CD8-positive, alpha-beta memory T cell (primary cell): ENCODE measurements at places on chromosomes 3 and 15. TPM values are rescaled to one million over a fixed set of nuclear protein-coding genes. Genes with fewer than 3 reads are reported as not detected.

- H3K27ac ChIP-seq: peak overlapping the region; percentile 64
- peaks cover 50% of the 10 kb centered on the region for H3K4me1 ChIP-seq
- H3K36me3 ChIP-seq: no peaks in the 10 kb centered on the region
- H3K4me3 ChIP-seq: peak overlapping the region; percentile 86
Measured at GRCh38 chr15:79970181-79970580, 815 bp downstream of the BCL2A1 start.

DNA sequence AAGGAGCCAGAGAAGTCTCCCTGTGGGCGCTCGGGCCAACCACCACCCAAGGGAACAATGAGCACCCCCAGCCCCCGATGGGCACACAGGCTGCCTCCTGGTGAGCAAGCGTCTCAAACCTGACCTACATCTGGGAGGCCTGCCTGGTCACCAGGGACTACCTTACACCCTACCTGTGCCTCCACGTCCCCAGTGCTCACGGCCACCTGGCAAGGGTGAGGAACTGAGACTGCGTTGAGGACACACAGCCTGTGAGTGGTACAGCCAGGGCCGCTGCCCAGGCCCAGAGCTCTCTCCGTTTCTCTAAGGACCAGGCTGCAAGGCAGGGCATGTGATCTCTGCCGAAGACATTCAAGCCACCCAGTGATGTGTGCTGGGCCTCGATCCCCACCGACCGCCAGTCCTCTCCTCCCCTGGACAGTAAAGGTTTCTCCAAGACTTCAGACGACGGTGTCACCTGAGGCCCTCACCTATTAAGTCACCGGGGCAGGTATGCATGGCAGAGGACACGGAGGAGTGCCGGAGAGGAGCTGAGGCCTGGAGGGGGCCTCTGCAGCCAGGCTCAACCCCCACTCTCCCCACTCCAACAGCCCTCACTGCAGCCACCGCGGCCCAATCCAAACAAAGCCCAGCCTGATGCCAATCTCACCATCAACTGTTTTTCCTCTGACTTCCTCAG is 2.8 kb downstream of the GOLGA8A start:
- DNase-seq: no peak
- no peaks in the 10 kb centered on the region for H3K27me3 ChIP-seq
- H3K36me3 ChIP-seq: no peaks in the 10 kb centered on the region
- H3K4me1 ChIP-seq: peaks cover 12% of the 10 kb centered on the region

DNA sequence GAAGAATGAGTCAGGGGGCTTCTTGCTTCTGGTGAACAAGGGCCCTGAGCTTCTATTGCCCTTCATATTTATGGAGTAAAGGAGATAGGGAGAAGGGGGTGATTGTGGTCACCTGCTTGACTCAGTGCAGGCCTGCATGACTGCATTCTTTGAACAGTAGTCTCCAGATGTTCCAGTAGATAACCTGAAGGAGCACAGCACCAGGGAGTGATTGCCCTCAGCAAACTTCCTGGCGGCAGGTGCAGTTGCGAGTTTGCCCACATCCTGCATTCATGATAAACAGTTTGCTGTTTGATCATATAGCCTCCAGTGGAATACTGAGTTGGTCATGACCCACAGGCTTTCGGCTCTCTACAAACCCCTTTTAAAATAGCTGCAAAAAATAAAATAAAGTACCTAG is 1632.7 kb downstream of the OTOL1 start:
- H3K27me3 ChIP-seq: no peaks in the 10 kb centered on the region
- H3K4me3 ChIP-seq: no peak overlapping the region
- no peak overlapping the region for H3K27ac ChIP-seq
- no peaks in the 10 kb centered on the region for H3K36me3 ChIP-seq
- no peaks in the 10 kb centered on the region for H3K4me1 ChIP-seq

- peak overlapping the region; percentile 66 for H3K27ac ChIP-seq
- no peaks in the 10 kb centered on the region for H3K27me3 ChIP-seq
- peak overlapping the region; percentile 82 for H3K4me3 ChIP-seq
- peaks cover 47% of the 10 kb centered on the region for H3K4me1 ChIP-seq
Measured at GRCh38 chr3:197750858-197751737, 1.4 kb downstream of the FYTTD1 start.

GRCh38 chr15:77836121-77836692 is 203.5 kb upstream of the LINGO1 start:
- no peak overlapping the region for H3K4me3 ChIP-seq
- no peaks in the 10 kb centered on the region for H3K36me3 ChIP-seq
- H3K27ac ChIP-seq: no peak overlapping the region
- H3K4me1 ChIP-seq: no peaks in the 10 kb centered on the region
- no peak for DNase-seq

- H3K27me3 ChIP-seq: peaks cover 26% of the 10 kb centered on the region
- H3K36me3 ChIP-seq: no peaks in the 10 kb centered on the region
- peaks cover 12% of the 10 kb centered on the region for H3K4me1 ChIP-seq
- H3K27ac ChIP-seq: no peak overlapping the region
- DNase-seq: no peak
Measured at GRCh38 chr15:91099616-91099994, 452 bp upstream of the SV2B start.

GRCh38 chr3:140056047-140056446 is 121.1 kb downstream of the CLSTN2 start:
- no peaks in the 10 kb centered on the region for H3K4me1 ChIP-seq
- no peaks in the 10 kb centered on the region for H3K36me3 ChIP-seq
- H3K27me3 ChIP-seq: no peaks in the 10 kb centered on the region

GRCh38 chr15:100118546-100118945 is 223.2 kb downstream of the ADAMTS17 start:
- H3K27me3 ChIP-seq: no peaks in the 10 kb centered on the region
- DNase-seq: no peak
- H3K4me3 ChIP-seq: no peak overlapping the region
- H3K27ac ChIP-seq: no peak overlapping the region
- no peaks in the 10 kb centered on the region for H3K4me1 ChIP-seq
- no peaks in the 10 kb centered on the region for H3K36me3 ChIP-seq

DNA sequence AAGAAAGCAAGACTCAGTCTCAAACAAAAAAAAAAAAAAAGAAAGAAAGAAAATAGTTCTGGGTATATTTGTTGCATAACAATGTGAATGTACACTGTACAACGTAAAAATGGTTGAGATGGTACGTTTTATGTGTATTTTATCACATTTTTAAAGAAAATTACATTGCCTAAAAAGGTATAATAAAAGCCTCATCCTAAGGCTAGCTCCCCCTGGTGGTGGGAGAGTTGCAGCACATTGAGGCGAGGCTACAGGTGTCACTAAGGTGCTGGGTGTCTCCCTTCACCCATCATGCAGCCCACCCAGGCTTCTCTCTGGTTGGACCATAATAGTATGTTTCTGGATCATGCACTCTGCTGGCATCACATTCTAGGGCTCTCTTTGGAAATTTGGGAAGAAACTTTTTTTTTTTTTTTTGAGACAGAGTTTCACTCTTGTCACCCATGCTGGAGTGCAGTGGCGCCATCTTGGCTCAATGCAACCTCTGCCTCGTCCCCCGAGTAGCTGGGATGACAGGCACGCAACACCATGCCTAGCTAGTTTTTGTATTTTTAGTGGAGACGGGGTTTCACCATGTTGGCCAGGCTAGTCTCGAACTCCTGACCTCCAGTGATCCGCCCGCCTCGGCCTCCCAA is 12.4 kb upstream of the RAB11A start:
- H3K4me1 ChIP-seq: peaks cover 5% of the 10 kb centered on the region
- H3K27me3 ChIP-seq: no peaks in the 10 kb centered on the region
- H3K4me3 ChIP-seq: no peak overlapping the region
- H3K27ac ChIP-seq: no peak overlapping the region
- H3K36me3 ChIP-seq: no peaks in the 10 kb centered on the region
- DNase-seq: peak; percentile 76

DNA sequence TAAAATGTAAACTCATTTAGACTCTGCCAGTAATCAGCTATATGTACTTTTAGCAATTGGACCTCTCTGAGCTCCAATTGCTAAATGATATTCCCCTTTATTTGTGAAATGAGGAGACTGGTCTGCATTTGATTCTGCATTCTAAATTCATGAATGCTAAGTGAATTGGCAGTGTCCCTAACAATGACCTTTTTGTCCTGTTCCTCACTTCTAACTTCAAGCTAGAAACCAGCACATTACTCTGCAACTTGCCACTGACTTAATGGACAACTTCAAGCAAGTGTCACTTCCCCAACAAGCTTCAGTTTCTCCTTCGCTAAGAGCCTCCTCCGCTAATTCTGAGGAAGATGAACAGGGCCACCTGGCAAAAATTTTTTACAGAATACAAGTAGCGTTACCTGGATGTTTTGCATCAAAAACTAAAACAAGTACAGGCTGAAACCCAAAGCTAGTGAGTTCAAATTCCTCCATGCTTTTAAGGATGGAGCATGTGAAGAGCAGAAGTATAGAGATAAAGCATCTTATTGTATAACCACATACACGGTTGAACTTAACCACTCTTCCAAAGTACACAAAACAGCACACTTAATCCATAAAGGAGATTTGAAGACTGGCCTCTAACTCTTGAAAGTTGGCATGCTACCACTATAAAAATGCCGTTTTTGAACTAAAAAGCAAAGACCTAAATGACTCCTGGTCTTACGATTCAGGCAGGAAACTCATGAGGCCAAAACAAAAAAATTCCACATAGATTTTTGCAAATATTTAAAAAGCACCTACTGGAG is 207.6 kb downstream of the MAGI1 start:
- no peak overlapping the region for H3K4me3 ChIP-seq
- no peaks in the 10 kb centered on the region for H3K4me1 ChIP-seq
- no peaks in the 10 kb centered on the region for H3K36me3 ChIP-seq
- H3K27ac ChIP-seq: no peak overlapping the region
- no peaks in the 10 kb centered on the region for H3K27me3 ChIP-seq
- DNase-seq: no peak

DNA sequence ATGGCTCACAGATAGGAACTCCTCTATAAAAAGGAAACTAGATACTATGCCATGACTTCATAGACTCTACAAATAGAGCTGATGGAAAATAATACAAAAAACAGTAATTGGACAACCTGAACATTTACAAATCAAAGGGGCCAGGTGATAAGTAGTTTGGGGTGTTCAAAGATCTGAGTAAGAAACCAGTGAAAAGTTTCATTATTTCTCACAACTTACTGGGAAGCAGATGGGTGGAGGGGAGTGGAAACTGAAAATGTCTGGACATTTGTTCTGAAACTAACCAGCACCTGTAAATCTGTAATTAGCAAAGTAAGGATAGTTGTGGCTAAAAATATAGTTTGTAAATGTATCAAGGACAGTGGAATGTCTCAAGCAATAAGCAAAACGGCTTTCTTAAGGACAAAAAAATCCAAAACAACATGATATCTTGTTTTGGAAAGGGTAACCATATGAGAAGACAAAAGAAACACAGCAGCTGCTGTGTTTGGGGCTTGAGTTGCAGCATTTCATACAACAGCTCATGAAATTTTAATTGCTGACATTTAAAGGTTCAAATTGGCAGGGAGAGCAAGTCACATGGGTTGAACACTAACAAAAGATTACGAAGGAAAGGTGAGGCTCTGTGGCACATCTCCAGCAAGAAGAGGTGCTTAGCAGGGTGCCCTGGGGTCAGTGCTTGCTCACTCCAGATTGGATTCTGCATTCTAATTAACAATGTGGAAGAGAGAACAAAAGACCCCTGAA is 26.8 kb upstream of the THBS1 start:
- H3K27me3 ChIP-seq: no peaks in the 10 kb centered on the region
- H3K36me3 ChIP-seq: no peaks in the 10 kb centered on the region
- no peaks in the 10 kb centered on the region for H3K4me1 ChIP-seq
- H3K27ac ChIP-seq: no peak overlapping the region
- DNase-seq: no peak
- no peak overlapping the region for H3K4me3 ChIP-seq

GRCh38 chr3:173676094-173676493 is 278.6 kb downstream of the NLGN1 start:
- no peaks in the 10 kb centered on the region for H3K27me3 ChIP-seq
- H3K27ac ChIP-seq: no peak overlapping the region
- no peak overlapping the region for H3K4me3 ChIP-seq

The GOLIM4 gene
- 7.2 TPM for total RNA-seq

The CYP8B1 gene
- not detected for total RNA-seq
